ENCODE measurements at places on chromosomes 11 and 22. TPM values are rescaled to one million over a fixed set of nuclear protein-coding genes. Genes with fewer than 3 reads are reported as not detected.
A peak's percentile ranks its signal among the peaks of the same experiment; 100 is the strongest.

GRCh38 chr11:27139742-27140367, 99.2 kb downstream of the BBOX1 start:
- DNase-seq = no peak

The CSRP3 gene
- total RNA-seq = 1,083 TPM

The APLNR gene
- total RNA-seq = 15.4 TPM

DNA sequence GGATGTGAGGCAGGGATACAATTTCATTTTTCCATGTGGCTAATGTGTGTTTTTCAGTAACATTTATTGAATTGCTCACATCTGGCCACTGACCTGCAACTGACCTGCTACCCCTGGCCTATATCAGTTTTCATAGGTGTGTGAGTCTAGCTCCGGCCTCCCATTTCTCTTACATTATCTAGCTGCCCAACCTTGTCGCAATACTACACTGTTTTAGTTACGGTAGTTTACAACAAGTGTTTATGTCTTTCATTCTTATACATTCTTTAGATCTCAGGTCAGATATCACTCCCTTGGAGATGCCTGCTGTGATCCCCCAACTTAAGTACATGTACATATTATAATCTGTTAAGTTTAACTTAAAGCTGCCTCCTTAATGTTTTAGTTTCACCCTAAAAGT, 2.3 kb upstream of the CYB5R2 start:
- DNase-seq = no peak

- DNase-seq = no peak
Measured at GRCh38 chr22:39994566-39995392, at the start of gene FAM83F. FAM83F (plus strand) TSS chr22:39994954; CDS start chr22:39995043, 89 bp downstream.

GRCh38 chr22:47048123-47049077, 285.9 kb downstream of the TBC1D22A start:
- DNase-seq = peak; percentile 11

The TMEM134 gene
- 82.9 TPM for total RNA-seq

DNA sequence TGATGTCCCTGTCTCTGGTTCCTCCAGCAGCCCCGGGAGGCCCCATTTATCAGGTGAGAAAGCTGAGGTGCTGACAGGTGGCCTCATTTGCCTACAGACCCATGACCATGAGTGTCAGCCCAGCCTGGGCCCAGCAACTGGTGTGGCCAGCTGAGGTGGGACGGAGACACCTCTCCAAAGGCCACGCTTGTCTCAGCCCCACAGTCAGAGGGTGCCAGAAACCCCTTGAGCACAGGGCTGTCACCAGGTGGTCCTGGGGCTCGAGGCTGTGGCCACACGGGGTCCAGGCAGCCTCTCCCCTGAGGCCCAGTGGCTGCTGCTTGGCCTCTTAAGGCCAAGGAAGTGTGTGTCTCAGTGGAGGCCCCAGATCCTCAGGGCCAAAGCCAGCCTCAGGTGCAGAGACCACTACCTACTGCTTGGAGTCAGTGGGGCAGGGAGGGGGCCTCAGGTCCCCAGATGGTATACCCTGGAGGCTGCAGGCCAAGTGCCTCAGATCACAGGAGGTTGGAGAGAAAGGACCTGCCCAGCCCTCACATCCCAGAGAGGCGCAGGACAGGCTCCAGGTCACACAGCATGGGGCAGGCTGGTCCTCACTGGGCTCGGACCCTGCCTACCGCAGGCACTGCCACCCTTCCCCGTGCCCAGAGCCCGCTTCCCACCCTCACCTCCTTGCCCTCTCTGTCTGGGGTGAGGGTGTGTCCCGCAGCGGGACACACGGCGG, 11.4 kb downstream of the RAB3IL1 start:
- DNase-seq = no peak

DNA sequence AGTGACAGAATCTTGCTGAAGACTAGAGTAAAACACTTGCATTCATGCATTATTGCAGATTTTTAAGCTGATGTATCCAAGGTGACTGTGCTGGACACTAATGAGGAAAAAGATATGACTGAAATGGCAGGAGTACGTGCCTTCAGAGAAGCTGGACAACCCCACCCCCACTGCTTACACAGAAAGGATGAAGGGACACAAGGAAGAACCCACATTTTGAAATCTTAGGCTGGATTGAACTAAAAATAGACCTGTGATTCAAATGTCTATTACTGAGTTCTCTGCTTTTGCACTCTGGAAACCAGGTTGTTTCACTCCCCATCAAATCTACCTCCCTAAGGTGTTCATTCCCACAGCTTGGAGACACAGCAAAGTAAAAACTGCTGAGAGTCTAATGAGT, 117.1 kb downstream of the KCNC1 start:
- DNase-seq = no peak

The EIF4ENIF1 gene
- total RNA-seq = 21.7 TPM

The MYOD1 gene
- not detected for total RNA-seq

- no peak for DNase-seq
Measured at GRCh38 chr11:76397383-76397782, 16.3 kb downstream of the GVQW3 start.

The AIFM3 gene
- total RNA-seq = 0.67 TPM

GRCh38 chr11:134176284-134176683, 47.5 kb downstream of the NCAPD3 start:
- no peak for DNase-seq

The TNNI2 gene
- not detected for total RNA-seq

DNA sequence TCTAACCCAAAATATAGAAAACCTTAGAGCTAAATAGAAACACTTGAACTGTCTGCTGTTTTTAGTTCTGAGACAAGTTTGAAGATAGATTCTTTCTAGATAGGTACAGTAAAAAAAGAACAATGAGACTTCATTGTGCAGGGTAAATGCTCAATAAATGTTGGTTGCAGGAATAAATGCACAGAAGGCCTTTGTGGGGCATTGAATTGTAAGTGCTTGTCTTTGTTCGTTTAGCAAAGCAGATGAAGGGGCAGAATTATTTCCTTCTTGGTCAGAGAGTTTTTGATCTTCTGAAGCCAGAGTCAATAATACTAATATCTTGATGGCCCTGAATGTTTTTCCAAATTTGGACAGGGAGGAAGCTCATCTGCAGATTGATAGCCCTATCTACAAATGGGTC, 340.4 kb downstream of the OPCML start:
- DNase-seq = no peak

The GALNT18 gene
- 24.5 TPM for total RNA-seq

DNA sequence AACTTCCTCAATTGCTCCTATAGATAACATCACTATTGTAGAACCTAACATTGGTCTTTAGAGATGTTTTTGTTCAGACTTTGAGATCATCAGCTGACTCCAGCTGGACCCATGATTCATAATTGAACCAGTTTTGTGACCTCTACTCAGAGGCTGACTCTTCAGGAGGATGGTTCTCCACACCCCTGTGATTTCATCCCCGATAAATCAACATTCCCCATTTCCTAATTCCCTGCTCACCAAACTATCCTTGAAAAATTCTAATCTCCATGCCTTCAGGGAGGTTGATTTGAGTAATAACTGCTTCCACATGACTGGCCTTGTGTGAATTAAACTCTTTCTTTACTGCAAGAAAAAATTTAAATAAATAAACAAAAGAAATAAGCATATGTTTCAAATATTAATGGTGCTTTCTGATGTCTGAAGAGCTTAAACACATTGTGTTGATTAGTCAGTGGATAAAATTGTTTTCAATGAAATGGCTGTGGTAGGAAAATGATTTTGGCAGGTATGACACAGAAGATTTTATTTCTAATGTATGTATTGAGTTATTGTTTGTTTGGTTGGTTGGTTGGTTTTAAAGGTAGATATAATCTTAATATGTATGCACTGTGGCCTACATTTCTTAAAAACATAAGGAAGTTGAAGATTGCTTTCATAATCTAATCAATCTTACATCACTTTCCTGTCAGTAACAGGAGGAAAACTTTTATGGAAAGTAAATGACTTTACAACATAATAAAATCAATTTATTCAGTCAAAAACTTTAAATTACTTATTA, 427.9 kb upstream of the CCDC179 start:
- no peak for DNase-seq

The HBE1 gene
- not detected for total RNA-seq

The GNG3 gene
- total RNA-seq = not detected

The TSKU gene
- total RNA-seq = 17.2 TPM
